ENCODE measurements at places on chromosomes 16 and 17.

GRCh38 chr17:28689011-28689410 is 22.7 kb downstream of the PROCA1 start:
- DNase-seq = no peak

DNA sequence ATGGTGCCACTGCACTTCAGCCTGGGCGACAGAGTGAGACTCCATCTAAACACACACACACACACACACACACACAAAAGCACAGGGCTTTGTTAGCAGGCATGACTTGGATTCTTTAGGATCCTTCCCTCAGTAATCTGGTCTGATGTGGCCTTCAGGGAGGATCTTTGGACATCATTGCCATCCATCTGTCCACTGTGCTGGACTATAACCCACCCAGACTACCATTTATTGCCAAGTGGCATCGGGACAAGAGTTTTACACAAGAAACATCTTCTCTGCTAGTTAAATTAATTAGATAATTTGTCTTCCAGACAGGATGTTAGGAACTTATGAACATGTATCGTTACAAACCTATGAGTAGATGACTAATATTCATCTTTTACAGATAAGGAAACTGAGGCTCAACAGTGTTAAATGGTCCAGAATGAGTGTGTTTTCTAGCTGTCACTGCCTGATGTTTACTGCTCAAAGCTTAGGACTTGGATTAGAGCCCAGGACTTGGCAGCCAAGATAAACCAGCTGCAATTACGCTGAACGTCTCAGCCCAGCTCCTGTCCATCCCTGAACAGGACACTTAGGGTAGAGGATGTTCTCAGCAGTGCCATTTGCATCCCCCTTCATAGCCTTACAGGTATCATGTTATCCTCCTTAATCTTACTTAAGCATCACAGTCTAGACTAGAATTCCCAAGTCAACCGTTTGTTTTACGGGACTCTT is 285.8 kb downstream of the WWOX start:
- no peak for DNase-seq

DNA sequence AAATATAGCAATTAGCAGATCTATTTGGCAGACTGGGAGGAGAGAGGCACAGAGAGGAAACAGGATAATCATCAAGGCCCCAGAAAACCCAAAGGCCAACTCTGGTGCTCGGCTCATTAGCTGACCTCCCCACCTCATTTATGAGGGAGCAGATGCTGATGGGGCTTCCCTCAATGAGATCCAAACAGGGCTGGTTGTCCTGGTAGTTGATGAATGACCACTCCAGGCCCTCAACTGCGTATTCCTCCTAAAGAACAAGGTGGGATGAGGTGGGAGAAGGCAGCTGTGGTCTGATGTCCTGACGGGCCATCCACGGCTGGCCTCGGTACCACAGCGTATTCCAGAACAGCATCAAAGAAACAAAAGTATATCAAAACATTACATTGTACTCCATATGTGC is 20.8 kb downstream of the ZNHIT3 start:
- DNase-seq = no peak

- no peak for DNase-seq
Measured at GRCh38 chr16:17177242-17177958, 293.4 kb downstream of the XYLT1 start.

- no peak for DNase-seq
Measured at GRCh38 chr17:79792984-79793923, 3.6 kb downstream of the CBX8 start.

DNA sequence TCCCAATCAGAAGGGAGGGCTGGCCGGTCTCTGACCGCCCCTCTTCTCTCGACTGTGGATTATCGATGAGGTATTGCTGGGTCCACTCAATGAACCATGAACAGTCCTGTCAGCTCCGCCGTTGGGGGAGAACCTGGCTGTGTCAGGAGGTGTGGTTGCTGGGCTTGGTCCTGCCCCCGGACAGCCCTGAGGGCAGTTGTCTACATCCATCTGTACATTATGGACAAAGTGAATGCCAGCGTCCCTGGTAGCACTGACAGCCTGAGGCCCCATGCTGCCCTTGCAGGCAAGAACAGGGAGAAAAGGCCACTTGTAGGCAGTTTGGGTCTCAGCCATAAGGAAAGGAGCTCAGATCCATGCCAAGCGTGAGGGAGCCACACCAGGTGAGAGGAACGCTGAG is 38.9 kb downstream of the ST3GAL2 start:
- DNase-seq = no peak

DNA sequence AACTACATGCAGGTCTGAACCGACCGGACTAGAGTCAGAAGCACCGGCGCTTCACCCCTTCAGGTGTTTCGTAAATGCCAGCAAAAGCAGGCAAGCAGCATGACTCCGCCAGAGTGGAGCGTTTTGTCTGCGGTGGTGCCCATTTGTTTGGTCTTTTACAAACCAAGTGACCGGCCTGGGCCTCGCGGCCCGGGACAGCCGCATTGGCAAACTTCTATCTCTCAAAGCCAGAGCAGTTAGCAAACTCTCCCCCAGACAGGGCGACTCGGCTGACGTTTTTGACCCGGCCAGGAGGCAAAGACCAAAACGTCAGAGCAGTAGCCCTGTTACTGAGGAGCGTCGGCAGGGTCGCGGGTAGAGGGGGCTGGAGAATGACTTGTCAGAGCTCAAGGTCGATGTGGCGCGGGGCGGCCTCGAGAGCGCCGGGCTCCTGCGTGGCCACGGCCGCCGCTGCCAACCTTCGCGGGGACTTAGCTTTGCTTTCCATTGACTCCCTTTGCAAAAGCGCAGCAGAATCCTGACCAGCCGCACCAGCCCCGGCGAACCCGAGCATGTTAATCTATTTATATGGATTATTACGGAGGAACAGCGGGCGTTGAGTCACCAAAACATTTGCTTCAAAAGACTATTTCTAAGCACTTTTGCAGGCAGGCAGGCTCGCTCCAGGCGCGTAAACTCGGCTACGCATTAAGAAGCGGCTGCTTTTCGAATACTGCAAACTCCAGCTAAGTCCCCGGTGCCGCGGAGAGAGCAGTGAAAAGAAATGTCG is 763 bp upstream of the SOX9 start:
- DNase-seq = no peak

DNA sequence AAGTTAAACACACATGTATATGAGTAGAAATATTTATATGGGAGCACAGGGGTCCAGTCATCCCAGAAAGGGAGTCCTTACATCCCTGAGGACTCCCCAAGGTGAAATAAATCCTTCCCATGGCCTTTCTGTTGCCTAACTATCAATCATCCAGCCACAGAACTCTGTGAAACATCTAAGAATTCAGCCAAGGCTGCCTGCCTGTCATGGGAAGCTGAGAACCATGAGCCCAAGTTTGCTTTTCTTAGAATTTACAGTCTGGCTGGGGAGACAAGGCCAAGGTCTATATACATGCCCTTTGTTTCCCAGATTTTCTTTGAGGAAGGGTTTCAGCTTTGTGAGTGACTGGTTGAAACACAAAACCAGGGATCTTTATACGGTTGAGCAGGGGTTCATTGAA is 15.8 kb downstream of the MYL4 start:
- no peak for DNase-seq
